GDM1 (cell line): ENCODE measurements at places on chromosomes 6 and 20.
A peak's percentile ranks its signal among the peaks of the same experiment; 100 is the strongest.

GRCh38 chr6:2913621-2914317, 10.7 kb upstream of the SERPINB9 start:
- no peak for DNase-seq

- DNase-seq: no peak
These were observed 223.7 kb downstream of the TAF4 start for GRCh38 chr20:61841966-61842365.

GRCh38 chr20:22584522-22584921, at the start of gene FOXA2:
Gene FOXA2 (minus strand): TSS chr20:22584572. CDS start chr20:22584278, 294 bp downstream.
- no peak for DNase-seq

GRCh38 chr6:48318670-48319069, 207.7 kb upstream of the PTCHD4 start:
- no peak for DNase-seq

GRCh38 chr6:16618962-16619361, 142.3 kb downstream of the ATXN1 start:
- DNase-seq: no peak

GRCh38 chr6:29723262-29723665, at the start of gene HLA-F:
Gene HLA-F (plus strand): TSS chr6:29723434. CDS start chr6:29723464, 30 bp downstream.
- no peak for DNase-seq

DNA sequence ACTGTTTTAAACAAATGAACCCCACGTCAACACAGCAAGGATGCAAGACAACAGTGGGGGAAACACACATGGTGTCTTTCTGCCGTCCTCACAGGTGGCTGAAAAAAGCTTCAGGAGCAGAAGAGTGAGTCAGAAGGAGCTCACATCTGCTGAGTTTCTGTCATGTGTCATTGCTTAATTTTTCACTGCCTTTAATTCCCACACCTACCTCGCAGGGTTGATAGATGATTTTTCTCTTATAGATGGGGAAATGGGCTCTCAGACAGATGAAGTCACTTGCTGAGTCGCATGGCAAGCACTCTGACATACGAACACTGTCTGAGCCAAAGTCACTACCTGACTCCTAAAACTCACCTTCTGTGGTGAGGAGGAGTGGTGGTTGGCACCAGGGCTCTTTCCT, 28.3 kb upstream of the CARMIL1 start:
- no peak for DNase-seq

- DNase-seq: no peak
These were observed 809.3 kb downstream of the HACE1 start for GRCh38 chr6:104050455-104050854.

- DNase-seq: no peak
These were observed 77.8 kb downstream of the NINL start for GRCh38 chr20:25507385-25508082.

GRCh38 chr6:37429352-37429750, 3.7 kb upstream of the CMTR1 start:
- DNase-seq: no peak

GRCh38 chr6:167965592-167966539, 31.6 kb upstream of the KIF25 start:
- DNase-seq: no peak

GRCh38 chr20:58650181-58650775, 805 bp upstream of the STX16 start:
- no peak for DNase-seq

GRCh38 chr6:80469977-80470376, 363.5 kb downstream of the BCKDHB start:
- DNase-seq: no peak

DNA sequence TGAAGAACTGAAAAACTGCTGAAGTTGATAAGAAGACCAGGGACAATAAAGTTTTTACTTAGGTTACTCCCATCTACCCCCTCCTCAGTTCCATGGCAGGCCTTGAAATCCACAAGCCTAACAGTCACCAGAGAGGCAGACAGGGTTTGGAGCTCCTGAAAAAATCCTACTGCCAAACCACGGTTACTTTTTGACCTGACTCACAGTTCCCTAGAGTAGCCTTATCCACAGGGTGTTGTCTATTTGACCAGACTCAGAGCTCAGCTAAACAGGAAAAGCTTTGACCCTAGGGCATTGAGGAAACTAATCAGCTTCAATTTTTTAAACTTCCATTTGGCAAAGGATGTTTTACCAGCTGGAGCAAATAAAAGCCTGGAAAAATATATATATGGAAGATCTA, 257.7 kb upstream of the NT5E start:
- DNase-seq: no peak

- DNase-seq: peak; percentile 25
These were observed 5.6 kb upstream of the SYNE1 start for GRCh38 chr6:152642578-152643375.

DNA sequence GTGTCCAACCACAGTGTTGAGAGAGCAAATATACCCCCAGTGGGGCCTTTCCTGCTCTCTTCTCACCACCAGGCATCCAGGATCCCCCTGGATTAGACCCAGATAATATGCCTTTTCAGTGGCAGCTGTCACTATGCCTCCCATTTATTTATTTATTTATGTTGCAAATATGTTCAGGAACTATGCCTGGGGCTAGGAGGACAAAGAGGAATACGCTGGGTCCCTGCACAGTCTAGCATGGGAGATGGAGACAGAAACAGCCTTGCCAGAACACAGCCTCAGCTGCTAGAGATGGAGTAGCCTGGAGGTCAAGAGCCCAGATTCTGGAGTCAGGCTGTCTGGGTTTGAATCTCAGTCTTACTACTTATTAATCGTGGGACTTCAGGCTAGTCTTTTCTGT, 74.6 kb upstream of the LRFN2 start:
- DNase-seq: no peak

- no peak for DNase-seq
These were observed 141.6 kb upstream of the SLC24A3 start for GRCh38 chr20:19070681-19071445.

DNA sequence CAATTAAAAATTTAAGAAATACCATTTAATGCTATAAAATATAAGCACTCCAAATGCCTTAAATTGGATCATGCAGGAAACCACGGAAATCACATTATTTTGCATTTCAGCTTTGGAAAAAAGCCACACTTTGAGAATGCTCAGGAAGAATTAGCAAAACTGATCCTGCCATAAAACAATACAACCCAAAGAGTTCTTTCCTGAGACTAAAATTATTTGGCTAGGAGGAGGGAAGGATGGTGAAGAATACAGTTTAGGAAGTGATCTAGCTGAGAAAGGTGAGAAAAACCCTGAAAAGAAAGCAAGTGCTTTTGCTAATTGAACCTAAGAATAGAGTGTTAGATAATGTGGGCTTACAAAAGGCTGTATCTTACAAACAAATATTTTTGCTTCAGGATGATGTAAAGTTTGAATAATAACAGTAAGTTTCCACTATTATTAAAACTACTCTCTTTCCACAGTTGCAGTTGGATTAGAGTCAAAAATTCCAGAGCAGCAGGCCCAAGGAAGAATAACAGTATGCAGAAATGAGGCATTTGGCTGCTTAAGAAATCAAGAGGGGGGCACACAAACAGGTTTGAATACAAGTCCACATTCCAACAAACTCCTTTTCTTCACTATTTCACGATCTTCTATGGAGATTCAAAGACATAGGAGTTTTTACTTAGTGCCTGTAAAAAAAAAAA, 565.4 kb downstream of the RFPL4B start:
- DNase-seq: no peak

GRCh38 chr20:5410470-5410869, 93.7 kb upstream of the PROKR2 start:
- DNase-seq: no peak

DNA sequence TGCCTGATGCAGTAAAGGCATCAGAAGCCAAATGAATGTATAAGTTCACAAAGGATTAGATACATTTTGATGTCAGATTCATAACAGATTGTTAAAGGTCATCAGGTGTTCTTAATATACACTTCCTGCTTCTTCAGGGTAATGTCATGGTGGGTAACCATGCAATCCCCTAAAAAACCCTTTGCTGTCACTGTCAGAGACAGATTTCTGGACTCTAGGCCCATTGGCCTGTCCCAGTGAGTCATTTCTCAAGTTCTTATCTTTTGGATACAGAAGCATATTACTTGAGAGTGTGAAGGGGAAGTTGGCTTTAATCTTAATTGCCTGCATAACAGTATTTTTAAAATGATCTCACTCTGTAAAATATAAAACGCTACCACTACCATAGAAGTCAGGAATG, 895.6 kb upstream of the MAP3K7 start:
- peak; percentile 23 for DNase-seq

- peak; percentile 11 for DNase-seq
These were observed 10.1 kb upstream of the HDAC2 start for GRCh38 chr6:113980937-113981554.

DNA sequence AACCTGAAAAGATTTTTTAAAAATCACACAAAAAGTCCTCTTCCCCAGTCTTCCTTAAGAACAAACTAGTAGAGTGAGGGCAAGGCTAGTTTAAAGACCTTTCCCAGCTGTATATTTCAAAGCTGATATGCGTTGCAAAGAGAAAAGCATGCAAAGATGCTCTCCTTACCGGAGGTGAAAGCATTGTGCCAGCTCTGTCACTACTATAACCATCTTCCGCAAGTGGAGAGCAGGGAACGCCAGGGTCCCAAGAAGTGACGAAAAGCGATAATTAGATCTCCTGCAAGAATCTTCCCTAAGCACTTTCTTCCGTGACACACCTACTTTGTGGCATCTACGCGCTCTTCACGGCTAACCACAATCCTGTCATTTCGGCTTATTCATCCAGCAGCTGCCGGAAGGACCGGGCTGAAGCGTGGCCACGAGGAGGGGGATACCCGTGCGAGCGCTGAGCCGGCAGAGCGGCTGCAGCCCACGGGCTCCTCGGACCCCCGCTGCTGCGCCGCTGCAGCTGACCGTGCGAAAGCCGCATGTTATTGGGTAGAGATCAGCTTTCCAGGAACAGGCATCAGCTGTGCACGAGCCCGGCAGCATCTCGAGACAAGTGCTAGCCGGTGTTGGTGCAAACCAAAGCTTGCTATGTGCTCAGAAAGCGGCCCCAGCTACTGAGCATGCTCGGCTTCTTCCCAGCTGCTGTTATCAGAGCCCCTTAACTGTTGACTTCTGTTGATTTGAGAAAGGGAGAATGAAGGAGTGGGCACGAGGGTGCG, 57.2 kb upstream of the ARHGAP18 start:
- no peak for DNase-seq

DNA sequence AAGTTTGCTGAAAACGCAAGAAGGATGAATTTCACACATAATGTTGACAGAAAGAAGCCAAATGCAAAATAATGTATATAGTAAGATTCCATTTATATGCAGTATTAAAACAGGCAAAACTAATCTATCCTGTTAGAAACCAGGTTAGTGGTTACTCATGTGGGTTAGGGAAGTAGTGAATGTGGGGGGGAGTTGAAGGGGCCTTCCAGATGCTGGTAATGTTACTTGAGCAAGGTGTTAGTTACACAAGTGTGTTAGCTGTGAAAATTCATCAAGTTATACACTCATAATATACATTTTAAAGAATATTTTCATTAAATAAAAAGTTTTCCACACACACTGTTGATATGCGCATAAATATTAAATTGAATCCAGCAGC, 29.8 kb downstream of the USP45 start:
- no peak for DNase-seq

GRCh38 chr20:32281711-32282110, 4.3 kb downstream of the KIF3B start:
- DNase-seq: no peak

GRCh38 chr6:1105833-1106400, 206.0 kb upstream of the FOXQ1 start:
- DNase-seq: no peak

GRCh38 chr20:5844063-5844681, 94.0 kb downstream of the SHLD1 start:
- peak; percentile 20 for DNase-seq

DNA sequence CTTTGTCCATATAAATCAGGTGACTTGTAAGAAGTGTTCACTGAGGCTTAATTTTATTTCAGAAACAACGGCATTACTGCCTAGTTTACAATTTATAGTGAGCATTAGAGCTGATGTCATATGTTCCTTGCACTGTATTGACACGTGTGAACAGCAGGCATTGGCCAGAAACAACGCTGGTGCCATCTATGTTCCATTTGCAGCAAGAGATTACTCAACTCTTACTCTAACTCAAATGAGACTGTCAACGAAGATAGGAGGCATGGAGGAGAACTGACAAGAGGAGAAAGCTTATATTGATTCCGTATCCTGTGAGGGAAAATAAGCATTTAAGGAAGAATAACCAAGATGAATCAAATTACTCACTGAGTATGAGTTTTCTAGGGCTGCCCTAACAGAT, 48.4 kb downstream of the MTFR2 start:
- no peak for DNase-seq

- no peak for DNase-seq
These were observed 404.2 kb downstream of the PLCB1 start for GRCh38 chr20:8536262-8536618.

DNA sequence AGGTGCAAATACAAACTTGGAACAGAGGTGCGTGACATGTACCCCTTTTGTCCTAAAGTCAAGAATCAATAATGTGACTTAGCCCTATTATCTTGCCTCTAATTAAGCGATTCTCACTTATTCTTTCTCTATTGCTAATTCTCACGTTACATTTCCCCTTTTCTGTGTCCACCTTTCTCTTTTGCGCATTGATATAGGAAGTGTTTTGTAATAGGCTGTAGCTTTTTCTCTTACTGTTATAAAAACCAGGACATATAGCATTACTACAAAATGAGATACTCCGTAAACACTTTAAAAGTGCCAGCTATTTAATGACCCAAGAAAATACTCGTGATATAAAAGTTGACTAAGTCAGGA, 669 bp upstream of the TMEM30A start:
- no peak for DNase-seq

- DNase-seq: no peak
These were observed 61.6 kb upstream of the MRPS10 start for GRCh38 chr6:42279144-42279781.

DNA sequence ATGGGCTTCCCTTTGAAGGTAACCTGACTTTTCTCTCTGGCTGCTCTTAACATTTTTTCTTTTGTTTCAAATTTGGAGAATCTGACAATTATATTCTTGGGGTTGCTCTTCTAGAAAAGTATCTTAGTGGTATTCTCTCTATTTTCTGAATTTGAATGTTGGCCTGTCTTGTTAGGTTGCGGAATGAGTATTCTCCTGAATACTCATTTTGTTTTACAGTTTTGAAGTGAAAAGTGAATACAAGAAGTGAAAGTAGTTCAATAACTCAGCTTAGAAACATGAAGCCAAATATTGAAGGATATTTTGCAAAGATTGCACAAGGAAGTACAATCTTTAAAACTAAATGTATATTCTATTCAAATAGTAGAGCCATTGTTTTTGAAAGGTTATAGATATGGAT, 120.2 kb upstream of the MAP3K4 start:
- DNase-seq: no peak

DNA sequence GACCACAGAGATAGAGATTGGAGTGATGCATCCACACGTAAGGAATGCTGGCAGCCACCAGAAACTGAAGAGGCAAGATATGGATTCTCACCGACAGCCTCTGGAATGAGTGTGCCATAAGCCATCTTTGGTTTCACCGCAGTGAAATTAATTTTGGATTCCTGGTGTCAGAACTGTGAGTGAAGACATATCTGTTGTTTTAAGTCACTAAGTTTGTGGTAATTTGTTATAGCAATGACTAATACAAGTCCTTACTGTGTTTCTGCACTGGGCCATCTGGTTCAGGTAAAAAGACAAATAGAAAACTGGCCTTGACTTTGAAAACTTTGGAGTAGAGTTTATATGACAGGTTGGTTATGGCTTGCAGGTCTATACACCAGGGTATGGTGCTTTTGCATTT, 261.9 kb downstream of the PHF3 start:
- DNase-seq: no peak

GRCh38 chr20:53154540-53154939, 182.4 kb downstream of the TSHZ2 start:
- no peak for DNase-seq

GRCh38 chr6:69042297-69042696, 407.2 kb downstream of the ADGRB3 start:
- DNase-seq: no peak

GRCh38 chr20:36115925-36116324, 38.6 kb upstream of the EPB41L1 start:
- DNase-seq: no peak
